Posterior cingulate gyrus (tissue), 11 donors: ENCODE measurements at places on chromosomes 7 and 10.

- no peak for DNase-seq
Observed at GRCh38 chr7:133025056-133025455, 56.8 kb downstream of the CHCHD3 start.

- no peak for DNase-seq
Observed at GRCh38 chr10:33534416-33534815, 199.9 kb upstream of the NRP1 start.

DNA sequence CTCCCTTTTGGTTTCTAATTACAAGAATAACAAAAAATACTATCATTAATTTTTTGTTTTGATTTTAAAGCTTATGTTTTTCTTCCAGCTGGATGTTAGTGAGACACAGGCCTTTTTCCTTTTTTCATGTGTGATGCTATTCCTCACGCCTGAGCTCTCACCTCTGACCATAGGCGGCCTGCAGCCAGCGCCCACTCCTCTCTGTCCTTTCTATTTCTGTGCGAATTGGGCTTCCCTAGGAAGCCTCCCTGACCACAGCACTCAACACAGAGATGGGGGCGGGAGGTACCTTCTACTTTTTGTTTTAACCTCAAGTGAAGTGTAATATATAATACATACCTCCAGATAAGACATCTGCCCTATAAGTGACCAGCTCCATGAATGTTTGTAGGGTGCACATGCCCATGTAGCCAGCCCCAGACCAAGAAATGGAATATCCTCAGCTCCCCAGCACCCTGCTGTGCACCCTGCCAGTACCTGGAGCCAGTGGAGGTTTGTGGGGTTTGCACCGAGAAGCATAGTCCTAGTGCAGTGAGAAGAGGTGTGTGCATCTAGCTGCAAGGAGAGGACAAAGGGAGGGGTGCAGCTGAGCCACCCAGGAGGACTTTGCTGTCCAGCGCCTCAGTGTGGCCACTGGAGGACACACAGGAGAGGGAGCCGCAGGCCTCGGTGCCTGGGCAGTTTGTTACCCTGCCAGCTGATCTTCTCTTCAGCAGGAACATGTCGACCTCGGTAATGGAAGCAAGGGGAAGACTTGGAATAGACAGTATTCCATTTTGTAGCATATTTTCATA, 38.5 kb downstream of the BNIP3 start:
- DNase-seq, result no peak

- DNase-seq, result no peak
Observed at GRCh38 chr10:130751851-130752250, 559.7 kb downstream of the TCERG1L start.

DNA sequence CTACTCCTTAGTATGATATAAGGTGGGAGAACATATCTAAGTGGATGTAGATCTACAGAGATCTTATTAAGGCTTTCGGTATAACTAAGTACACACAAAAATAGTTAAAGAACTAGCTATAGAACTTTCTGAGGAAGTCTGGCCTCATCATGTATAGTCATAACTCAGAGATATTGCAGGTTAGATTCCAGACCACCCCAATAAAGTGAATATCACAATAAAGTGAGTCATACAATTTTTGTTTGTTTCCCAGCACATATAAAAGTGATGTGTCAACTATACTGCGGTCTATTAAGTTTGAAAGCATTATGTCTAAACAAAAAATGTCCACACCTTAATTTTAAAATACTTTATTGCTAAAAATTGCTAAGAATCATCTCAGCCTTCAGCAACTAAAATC, 24.7 kb upstream of the SEMA3A start:
- no peak for DNase-seq

DNA sequence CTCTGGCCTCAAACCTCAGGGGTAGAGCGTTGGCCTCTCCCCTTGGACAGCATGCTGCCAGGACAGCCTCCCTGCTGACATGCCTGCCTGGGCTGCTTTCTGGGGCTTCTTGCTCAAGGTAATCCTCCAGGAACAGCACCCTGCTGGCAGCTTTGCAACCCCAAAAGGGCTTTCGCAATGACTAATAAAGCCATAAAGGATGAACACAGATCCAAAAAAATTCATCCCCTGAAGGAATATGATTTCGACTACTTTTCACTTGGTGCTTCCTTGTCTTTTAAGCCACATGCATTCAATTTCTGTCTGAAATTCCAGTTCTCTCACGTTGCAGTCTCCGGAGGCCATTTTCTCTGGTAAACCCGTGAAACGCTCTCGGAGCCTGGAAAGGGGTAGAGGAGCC, 15.1 kb upstream of the SH3PXD2A start:
- no peak for DNase-seq

- DNase-seq, result no peak
Observed at GRCh38 chr7:67990003-67990402, 993.4 kb downstream of the TYW1 start.

DNA sequence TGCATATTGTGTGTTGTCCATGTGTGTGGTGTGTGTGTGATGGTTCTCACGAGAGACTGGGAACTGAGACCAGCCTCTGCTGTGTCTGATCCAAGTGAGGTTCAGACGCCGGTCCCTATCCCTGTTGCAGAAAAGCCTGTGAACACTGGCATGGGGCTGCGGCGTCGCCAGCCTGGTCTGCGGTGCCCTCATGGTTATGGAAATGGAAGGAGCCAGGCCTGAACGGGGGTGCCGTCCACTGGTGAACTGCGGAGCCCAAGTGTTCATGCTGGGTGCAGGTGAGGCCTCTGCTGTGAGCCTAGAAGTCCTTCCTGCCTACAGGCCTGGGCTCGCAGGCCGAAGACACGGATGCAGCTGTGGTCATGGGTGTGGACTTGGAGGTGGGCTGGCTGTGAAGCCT, 18.7 kb upstream of the NCAPG2 start:
- no peak for DNase-seq

DNA sequence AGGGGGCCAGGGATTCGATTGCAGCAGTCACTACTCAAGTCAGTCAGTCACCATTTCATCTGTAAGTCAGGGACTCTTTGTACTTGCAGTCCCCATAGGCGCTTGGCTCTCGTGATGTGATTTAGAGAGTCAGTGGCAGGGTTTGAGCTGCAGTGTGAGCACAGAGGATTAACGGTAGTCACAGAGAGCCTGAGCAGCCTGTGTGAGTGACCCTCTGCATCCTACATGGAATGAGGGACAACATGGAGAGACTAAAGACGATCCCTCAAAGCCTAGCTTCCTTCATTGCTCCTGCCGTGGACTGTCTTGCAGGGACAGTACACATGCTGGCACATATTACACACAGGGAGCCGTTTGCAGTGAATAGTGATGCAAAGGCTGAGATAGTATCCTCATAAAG, 56.3 kb downstream of the PRPF18 start:
- no peak for DNase-seq

DNA sequence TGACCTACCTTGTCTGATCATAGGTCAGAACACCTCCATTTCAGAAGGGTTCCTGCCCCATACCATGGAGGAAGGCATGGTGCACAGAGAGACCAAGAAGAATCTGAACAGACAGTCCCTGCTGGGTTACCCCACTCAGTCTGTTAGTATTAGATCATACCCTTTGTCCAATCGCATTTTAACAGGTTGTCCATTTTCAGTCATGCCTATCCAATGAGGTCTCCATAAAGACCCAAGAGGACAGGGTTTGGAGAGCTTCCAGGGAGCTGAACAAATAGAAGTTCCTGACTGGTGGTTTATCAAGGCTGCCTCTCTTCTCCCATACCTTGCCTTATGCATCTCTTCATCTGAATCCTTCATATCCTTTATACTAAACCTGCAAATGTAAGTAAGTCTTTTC, 21.2 kb upstream of the SLC16A12 start:
- DNase-seq, result no peak

DNA sequence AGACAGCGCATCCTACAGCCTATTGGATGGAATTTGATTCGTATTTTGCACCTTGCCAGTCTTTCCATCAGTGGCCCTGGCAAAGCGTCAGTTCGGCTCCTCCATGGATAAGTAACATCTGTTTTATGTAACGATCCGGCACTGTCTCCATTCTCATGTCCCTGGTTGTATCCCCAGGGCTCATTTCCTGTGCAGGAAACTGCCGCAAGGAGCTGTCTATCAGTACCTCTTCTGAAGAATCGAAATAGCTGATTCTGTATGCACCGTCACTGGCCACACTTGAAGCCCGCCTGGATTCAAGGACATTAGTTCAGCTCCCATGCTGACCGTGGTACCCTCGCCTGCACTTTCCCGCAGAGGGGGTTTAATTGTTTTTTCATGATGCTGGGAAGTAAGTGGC, 53.1 kb upstream of the NPS start:
- no peak for DNase-seq

DNA sequence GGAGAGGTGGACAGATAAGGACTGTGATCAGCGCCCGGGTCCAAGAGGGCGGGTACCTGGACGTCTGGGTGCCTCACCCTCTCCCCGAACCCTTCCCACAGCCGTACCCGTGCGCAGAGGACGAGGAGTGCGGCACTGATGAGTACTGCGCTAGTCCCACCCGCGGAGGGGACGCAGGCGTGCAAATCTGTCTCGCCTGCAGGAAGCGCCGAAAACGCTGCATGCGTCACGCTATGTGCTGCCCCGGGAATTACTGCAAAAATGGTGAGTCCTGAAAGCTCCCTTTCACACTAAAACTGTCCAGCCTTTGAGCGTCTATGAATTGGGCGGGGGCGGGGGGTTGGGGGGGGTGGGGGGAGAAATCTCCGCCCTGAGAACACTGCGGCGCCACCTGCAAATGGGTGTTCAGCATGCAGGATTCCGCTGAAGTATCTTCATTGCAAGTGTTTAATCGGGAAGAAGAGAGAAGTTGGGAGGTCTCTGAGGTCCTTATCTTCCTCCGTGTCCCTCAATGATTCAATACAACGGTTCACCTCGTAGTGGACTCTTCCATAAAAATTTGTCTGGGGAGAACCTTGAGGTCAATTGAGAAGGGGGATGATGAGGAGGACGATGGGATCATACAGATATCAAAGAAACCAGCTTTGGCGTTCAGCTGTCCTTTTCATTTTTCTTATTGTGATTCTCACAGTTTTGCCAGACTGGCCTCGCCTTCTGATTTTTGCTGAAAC, 906 bp downstream of the DKK1 start:
- peak; percentile 43 for DNase-seq

DNA sequence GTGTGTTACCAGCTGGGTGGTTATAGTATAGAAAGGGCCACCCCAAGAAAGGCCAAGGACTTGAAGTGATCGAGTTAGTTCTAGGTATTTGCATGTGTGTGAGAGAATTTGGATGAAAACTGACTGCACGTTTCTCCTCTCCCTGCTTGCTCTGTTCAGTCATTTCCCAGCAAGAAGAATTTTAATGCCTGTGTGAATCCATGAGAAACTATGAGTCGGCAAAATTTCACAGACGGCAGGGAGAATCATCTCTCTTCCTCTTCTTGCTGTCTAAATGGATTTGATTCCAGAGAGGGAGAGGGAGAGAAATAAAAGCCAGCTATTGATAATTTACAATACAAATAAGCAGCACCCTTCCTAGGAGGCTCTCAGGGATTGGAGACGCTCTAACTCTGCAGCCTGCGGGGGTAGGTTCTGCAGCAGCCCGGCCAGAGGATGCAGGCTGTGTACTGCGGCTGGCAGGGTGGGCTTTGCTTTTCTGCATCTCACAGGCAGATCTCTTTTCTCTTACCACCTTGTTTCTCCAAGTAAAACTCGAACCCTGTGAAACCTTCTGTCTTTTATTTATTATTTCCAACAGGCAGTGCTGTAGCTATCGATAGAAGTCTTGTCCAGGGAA, 183.6 kb downstream of the TCF7L2 start:
- no peak for DNase-seq

GRCh38 chr10:67818323-67818722, 19.7 kb downstream of the DNAJC12 start:
- no peak for DNase-seq

DNA sequence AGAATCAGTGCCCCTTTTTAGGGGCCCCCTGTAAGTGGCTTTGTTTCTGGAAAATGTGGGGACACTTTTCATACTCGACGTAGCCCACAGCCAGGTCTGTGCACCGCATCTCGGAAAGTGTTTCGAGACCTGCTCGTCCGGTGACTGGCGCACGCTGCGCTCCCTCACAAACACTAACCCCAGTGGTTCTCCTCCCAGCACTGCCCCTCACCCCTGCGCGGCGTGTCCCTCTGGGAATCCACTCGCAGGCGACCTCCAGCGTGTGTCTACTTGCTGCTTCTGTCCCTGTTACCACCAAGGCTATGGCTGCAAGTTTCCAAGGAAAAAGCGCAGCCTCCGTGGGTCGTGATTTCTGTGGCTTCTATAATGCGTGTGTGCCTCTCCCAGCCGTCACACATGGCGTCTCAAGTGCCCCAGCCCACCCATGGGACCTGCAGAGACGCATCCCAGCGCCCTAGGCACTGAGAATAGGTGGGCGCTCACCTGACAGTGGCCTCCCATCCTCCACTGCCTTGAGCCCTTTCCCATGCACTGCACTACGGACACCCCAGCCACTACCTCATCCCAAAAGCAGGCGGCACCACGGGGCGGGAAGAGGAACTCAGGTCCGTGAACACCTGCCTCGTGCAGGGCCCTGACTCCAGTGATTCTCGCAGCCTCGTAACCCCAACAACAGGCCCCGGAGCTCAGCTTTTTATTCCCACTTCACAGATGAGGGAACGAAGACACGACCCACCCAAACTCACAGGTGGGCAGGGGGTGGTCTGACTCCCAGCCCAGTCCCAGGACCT, 49.3 kb downstream of the PTPRN2 start:
- no peak for DNase-seq

GRCh38 chr10:49170632-49171325, 17.4 kb downstream of the TMEM273 start:
- no peak for DNase-seq

DNA sequence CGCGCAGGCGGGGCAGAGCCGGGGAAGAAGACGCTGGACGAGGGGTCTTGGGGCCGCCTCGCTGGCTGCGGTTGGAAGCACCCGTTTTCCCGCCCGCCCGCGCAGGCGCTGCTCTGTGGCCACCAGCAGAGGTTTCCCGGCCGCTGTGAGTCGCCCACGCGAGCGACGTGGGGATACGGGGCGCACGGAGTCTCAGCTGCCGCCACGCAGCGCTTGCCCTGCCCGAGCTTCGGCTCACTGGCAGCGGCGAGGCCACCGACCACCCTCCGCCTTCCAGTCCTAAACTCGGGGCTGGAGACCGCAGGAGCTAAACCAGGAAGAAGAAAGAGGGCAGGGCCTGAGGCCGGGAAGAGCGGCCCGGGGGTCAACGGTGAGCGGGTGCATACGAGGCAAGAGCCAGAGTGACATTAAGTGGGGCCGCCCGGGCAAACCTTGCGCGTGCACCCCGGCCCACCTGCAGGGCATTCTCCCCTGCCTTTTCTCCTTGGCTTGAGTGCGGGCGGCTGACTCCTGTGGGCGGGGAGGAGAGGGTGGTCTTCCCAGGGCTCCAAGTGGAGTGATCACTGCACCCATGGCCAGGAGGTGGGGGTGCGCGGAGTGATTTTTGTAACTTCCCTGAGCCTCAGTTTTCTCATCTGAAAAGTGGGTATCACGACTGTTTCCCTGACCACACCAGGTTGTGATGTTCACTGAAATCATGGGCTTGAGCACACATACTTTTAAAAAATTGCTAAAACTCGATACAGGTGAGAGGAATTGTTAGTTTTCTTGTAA, 7.1 kb upstream of the EMX2 start:
- DNase-seq, result no peak

- DNase-seq, result no peak
Observed at GRCh38 chr10:131729361-131729760, 171.4 kb upstream of the PPP2R2D start.
